ENCODE measurements at places on chromosomes 6 and 20.

GRCh38 chr6:54185885-54186284, 74.6 kb downstream of the MLIP start:
- no peak for DNase-seq

DNA sequence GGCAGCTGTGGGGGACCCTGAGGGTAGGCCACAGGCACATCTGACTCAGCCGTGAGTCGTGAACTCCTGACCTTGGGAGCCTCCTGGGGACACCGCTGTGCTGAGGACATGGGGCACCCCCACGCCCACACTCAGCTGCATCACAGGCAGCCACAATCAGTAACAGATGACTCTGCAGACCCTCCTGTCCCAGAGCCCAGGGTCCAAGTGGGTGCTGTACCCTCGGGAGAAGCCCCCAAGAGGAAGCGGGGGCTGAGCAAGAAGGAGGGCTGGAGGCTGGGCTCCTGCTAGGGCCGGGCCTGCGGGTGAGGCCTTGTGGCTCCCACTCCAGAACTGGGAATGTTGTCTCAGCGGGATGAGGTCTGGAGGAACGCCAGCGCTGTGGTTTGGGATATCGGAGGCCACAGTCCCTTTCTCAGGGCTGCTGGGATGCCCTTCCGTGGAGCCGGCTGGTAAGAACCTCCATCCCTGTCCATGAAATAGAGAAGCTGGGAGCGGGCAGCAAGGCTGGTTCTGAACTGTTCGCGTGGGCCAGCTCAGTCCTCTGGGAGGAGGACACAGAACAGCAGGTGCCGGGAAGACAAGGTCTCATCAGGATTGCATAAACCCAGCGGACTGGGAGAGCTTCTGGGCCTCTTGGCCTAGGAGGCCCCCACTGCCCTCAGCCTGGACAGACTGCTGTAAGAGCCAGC, 3.1 kb upstream of the LAMA5 start:
- peak; percentile 60 for DNase-seq

DNA sequence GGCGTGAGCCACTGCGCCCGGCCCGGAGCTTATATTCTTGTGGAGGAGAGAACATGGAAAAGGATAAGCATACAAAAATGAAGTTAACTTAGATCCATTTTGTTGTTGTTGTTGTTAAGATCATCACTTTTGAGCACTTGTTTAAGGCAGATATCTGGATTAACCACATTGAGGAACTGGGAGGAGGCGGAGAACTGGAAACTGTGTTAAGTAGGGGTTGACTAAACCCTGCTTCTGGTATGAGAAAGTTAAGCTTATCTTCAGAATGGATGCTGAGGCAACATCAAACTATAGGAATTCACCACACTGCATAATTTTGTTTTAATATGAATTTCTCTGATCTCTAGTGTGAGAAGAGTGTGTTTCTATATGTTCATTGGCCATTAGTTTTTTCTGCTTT, 57.6 kb downstream of the GCNT2 start:
- DNase-seq: no peak

GRCh38 chr6:40387127-40387870, 199.9 kb downstream of the LRFN2 start:
- DNase-seq: no peak

DNA sequence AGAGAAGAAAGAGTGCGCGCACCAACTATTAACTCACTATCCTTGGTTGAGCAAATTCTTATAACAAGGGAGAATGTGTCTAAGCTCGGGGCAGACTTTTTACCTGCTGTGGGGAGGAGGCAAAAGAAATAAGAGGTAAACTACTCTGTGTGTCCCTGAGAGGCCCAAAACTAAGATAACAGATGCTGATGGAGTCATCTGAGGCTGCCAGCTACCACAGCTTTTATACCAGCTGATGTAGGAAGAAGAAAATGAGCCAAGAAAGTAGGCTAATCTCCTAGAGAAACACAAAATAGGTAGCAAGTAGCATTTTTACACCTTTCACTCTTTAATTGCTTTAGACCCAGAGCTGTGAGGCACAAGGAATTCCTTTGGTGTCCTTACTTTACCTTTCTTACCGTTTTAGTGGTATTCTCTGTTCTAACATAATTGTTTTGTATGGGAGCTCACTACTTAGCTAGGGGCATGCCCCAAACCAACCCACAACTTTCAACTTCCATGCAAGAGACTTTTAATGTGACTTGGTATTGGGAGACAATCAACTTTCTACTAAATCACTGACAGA, 27.8 kb upstream of the PIM1 start:
- DNase-seq: no peak

GRCh38 chr20:45111799-45112471, 3.0 kb downstream of the WFDC5 start:
- peak; percentile 24 for DNase-seq

- DNase-seq: peak; percentile 81
These were observed 3.5 kb downstream of the MYLK2 start for GRCh38 chr20:31822421-31823330.

Data from stimulated activated CD4-positive, alpha-beta T cell treated with anti-CD3 and anti-CD28 coated beads, Interleukin-2, amount 100 ng/mL, for 24 hours (primary cell).